ENCODE measurements at places on chromosomes 2 and 18.
A peak's percentile ranks its signal among the peaks of the same experiment; 100 is the strongest.

GRCh38 chr2:225766431-225766830, 366.9 kb downstream of the NYAP2 start:
- DNase-seq, result no peak

GRCh38 chr2:127644066-127645025, 1.6 kb upstream of the GPR17 start:
- DNase-seq, result no peak

DNA sequence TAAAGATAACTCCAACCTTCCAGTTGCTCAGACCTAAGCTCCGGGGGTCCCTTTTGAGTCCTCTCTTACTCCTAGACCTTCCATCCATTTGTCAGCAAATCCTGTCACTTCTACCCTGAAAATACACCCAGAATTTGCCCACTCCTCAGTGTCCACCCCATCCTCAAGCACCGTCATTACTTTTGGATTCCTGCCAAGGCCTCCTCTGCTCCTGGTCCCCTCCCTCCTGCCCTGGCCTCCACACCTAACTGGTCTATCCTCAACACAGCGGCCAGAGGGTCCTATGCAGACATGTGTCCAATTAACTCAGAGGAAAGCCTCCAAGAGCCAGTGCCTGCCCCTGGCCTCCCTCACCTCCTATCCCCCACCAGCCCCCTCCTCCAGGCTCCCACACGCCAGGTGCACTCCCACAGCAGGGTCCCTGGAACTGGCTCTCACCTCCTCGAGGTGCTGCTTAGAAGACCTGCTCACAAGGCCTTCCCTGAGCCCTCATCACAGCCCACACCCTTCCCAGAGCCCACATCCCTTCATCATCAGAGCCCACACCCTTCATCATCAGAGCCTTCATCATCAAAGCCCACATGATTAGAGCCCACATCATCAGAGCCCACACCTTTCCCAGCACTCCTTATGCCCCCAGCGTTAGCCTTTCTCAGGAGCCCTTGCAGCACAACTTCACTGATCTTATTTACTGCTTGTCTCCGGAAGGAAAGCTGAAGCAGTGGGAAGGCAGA, 20.4 kb downstream of the FAM178B start:
- no peak for DNase-seq

GRCh38 chr2:111143107-111143842, 22.6 kb downstream of the BCL2L11 start:
- no peak for DNase-seq

DNA sequence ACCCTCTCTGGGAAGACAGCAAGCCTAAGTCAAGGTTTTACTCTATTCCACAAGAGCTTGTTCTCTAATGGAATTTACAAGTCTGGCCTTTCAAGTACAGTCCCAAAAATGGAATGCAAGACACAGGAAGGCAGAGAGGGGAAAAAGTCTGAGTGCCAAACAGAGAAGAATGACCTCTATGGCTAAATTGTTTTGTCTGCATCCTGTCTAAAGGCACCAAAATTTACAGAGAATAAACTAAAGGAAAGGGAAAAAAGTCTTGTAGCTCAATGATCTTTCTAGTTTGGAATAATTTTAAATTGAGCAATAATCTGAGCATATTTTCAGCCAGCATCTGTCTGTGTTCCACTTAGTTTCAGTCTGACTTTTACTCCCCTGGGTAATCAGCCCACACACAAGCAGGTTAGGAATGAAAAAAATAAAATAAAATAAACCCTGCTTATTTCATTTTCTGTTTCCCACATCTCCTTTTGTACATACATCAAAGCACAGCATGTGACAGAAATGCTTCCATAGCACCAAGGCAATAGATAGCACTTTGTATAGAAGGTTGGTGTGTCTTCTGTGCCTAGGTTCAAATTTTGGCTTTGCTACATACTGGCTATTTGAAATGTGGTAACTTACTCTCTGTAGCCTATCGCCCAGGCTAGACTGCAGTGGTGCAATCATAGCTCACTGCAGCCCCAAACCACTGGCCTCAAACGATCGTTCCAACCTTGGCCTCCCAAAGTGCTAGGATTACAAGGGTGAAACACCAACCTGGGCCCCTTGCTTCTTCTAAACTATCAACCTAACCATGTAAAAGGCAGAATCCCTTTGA, 105.1 kb downstream of the SLC8A1 start:
- DNase-seq, result no peak

- no peak for DNase-seq
Observed at GRCh38 chr2:107775791-107776190, 50.9 kb upstream of the RGPD4 start.

- no peak for DNase-seq
Observed at GRCh38 chr18:6396276-6396675, 18.4 kb downstream of the L3MBTL4 start.

GRCh38 chr18:24922491-24922890, 429.5 kb downstream of the ZNF521 start:
- no peak for DNase-seq

DNA sequence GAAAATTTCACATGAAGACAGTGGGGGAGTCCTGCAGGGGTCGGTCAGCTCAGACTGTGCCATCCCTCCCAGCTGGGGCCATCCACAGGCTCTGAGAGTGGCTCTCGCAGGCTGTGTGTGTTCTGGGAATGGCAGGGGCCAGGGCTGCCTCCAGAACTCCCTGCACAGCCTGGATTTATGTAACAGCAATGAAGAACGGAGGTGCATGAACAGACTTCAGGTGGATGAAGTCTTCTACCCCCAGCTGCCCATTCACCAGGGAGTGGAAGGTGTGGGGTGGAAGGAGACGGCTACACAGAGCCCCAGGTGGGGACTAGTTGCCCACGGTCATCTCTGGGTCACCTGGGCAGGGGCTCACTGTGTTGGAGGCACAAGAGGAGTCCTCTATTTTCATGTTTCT, 56.1 kb upstream of the HDAC4 start:
- no peak for DNase-seq

- no peak for DNase-seq
Observed at GRCh38 chr18:59550174-59550516, 147.1 kb downstream of the CCBE1 start.

GRCh38 chr2:185222311-185222710, 516.3 kb upstream of the FSIP2 start:
- no peak for DNase-seq

DNA sequence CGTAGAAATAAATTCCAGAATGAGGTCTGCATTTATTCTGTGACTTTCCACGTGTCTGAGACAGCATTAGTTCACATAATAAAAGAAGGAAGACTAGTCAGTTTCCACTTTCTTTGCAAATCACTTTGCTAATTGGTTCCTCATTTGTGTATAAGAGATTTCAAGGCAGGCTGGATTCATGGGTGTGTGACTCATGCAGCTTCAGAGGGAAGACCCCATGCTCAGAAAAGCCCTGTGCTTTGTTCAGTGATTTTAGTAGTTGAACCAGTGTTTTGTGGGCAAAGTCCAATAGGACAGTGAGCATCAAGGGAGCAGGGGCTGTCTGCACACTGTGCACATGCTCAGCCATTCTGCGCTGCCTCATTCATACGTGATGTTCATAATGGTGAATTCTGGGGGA, 297.8 kb downstream of the DLGAP1 start:
- DNase-seq, result no peak

DNA sequence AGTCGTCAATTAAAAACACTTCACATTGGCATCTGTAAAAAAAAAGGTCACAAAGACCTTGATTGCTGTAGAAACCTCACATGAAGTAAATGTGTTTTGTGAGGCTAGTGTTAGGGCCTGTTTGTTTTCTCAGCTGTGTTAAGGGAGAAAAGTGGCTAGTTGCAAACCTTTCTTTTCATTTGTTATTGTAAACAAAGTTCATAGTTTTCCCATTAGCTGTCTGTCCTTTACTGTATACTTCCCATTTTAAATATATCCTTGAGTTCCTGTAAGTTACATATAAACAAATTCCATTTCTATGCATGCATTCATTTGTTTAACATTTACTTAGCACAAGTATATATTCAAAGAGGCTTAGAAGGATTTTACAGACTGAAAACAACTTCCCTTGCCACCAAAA, 1250.2 kb downstream of the LRP1B start:
- DNase-seq, result no peak

DNA sequence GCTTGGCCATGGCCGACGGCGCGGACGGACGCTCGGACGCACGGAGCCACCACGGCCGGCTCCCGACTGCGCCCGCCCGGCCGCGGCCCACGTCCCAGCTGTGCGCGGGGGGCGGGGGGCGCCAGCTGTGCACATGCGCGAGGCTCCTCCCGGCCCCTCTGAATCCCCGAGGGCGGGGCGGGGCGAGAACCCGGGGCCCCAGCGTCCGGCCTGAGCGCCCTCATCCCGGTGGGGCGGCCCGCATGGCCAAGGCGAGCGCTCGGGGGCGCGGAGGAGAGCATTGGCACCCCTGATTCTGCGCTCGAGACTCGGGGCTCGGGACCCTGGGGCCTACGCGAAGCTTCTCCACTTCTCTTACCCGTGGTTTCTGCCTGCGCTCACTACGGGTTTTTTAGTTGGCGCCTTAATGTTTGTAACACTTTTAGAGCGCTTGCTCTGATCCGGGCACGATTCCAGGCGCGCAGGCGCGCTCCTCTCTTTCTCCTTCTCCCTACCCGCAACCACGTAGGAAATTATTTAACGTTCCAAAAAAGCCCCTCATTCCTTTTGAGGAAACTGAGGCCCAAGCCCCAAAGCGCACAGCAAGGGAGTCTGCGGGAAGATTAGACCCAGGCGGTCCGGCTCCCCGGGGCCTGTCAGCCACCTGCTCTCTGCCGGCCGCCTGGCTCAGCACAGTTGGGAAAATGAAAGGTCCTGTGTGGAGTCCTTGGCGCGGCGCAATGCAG, at the start of gene PXDN:
Gene PXDN (minus strand): TSS at position 70 of the 725 bp plus-strand sequence. CDS start 60 bp downstream, at position 10.
- peak; percentile 60 for DNase-seq
